ENCODE measurements at places on chromosomes 5 and 9.

GRCh38 chr5:102450313-102450990 lies 48.3 kb downstream of the SLCO6A1 start:
- DNase-seq: peak; percentile 4

GRCh38 chr5:79954620-79955019 lies 36.4 kb downstream of the MTX3 start:
- peak; percentile 65 for DNase-seq

DNA sequence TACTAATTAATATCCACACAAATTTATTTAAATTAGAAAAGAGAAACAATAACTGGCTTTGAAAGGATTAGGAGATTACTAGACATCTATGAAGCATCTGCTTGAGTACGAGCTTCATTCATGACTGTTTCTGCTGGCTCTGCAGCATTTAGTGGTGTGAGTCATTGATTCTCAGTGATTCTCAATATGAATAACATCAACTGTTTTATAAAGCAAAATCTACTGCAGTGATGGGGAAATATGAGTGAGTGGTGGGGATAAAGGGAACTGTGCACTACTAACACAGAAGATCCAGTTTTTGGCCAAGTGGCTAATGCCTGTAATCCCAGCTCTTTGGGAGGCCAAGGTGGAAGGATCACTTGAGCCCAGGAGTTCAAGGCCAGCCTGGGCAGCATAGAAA lies 8.4 kb downstream of the FNBP1 start:
- peak; percentile 90 for DNase-seq

DNA sequence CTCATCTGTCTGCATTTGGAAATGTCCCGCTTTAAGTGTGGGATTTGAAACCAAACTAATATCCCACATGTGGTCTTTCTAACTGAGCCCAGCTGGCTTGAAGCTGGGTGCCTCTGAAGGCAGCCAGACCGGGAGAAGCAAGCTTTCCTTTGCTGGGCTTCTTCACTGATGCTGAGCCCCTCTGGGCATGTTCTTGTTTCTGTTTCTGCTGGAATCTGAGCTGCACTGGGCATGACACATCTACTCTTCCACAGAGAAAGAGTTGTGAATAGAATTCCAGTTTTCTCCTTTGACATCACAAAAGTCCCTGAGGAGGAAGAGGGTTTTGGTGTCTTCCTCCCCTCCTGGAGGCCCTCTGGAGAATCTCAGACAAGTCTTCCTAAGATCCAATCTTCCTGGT lies 179.5 kb downstream of the ATP10B start:
- no peak for DNase-seq

- DNase-seq: no peak
Observed at GRCh38 chr5:150262502-150262901, 27.1 kb downstream of the CAMK2A start.

GRCh38 chr5:130138406-130139045 lies 234.3 kb downstream of the CHSY3 start:
- DNase-seq: peak; percentile 24

DNA sequence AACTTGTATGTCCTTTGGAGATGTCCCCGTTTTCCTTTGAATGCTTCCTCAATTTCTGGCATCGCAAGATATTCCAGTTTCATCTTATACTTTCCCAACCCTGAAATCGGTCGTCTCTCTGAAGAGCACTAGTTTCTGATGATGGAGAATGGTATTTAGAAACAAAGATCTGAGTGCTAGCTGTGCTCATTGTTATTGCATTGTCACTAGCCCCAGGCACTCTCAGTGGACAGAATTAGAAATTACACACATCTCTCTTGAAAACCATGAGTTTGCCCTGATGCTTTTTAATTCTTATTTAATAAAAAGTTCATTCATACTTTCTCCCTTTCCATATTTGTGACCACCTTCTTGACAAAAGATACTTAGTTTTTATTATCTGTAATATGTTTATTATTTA lies 67.7 kb downstream of the C9orf152 start:
- DNase-seq: no peak

Measured in iris pigment epithelial cell (primary cell).